ENCODE measurements at places on chromosomes 5 and 9. TPM values are rescaled to one million over a fixed set of nuclear protein-coding genes. Genes with fewer than 3 reads are reported as not detected.

Gene KCTD16
- 0.18 TPM for total RNA-seq

Gene NRG2
- not detected for total RNA-seq

Gene LTC4S
- 3.6 TPM for total RNA-seq

Gene NUTM2G
- total RNA-seq = not detected

Gene ELOVL7
- total RNA-seq = 5.8 TPM

Gene CDH9
- not detected for total RNA-seq

Gene CCIN
- not detected for total RNA-seq

Gene GFI1B
- total RNA-seq = 2.7 TPM

Gene MPDZ
- 13.6 TPM for total RNA-seq

Gene SH3PXD2B
- 12.9 TPM for total RNA-seq

Gene FRMPD1
- total RNA-seq = not detected

Gene KIF4B
- total RNA-seq = not detected

Gene SPEF2
- 2.5 TPM for total RNA-seq

Gene PPP3R2
- not detected for total RNA-seq

Gene GNA14
- 6.7 TPM for total RNA-seq

Gene OR1J4
- total RNA-seq = not detected
